ENCODE measurements at places on chromosomes 2 and 18.

- DNase-seq: no peak
Observed at GRCh38 chr2:240299710-240300068, 135.8 kb upstream of the GPC1 start.

DNA sequence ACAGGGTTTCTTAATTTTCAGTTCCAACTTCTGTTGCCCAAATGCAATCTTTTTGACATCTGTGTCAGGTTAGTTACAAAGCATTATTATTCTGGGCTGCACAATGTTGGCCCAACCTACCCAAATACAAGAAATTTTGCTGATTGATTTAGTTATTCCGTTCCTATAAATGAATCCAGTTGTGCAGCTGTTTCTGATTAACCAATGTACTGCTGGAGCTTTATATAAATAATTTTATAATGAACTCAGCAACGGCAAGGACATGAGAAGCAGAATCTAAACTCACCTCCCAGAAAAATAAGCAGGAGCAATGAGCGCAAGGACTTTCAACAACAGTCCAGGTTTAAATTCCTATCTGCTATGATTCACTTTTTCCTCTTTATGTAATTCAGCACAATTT, 76.3 kb upstream of the WIPF1 start:
- DNase-seq: no peak

DNA sequence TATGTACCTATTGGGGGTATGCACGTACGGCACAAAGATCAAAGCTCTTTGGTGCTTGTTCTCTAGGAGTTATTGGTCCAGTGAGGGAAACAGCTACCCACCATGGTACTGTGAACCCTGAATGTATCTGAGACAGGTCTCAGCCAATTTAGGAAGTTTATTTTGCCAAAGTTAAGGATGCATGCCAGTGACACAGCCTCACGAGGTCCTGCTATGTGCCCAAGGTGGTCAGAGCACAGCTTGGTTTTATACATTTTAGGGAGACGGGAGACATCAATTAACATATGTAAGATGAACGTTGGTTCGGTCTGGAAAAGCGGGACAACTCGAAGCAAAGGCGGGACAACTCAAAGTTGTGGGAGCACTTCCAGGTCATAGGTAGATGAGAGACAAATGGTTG, 75.8 kb downstream of the SOWAHC start:
- no peak for DNase-seq

DNA sequence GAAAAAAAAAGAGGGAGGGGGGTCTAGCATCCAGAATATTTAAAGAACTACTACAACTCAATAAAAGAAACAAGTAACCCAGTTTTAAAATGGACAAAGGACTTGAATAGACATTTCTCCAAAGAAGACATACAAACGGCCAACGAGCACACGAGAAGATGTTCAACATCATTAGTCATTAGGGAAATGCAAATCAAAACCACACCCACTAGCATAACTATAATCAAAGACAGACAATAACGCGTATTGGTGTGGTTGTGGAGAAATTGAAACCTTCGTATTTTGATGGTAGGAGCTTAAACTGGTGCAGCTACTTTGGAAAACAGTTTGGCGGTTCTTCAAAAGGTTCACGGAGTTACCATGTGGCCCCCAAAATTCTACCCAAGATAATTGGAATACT, 64.3 kb upstream of the CAB39 start:
- DNase-seq: no peak

- DNase-seq: no peak
Observed at GRCh38 chr2:16034975-16035746, 94.8 kb downstream of the MYCN start.

GRCh38 chr2:118986738-118987137, 44.7 kb downstream of the MARCO start:
- DNase-seq: no peak

DNA sequence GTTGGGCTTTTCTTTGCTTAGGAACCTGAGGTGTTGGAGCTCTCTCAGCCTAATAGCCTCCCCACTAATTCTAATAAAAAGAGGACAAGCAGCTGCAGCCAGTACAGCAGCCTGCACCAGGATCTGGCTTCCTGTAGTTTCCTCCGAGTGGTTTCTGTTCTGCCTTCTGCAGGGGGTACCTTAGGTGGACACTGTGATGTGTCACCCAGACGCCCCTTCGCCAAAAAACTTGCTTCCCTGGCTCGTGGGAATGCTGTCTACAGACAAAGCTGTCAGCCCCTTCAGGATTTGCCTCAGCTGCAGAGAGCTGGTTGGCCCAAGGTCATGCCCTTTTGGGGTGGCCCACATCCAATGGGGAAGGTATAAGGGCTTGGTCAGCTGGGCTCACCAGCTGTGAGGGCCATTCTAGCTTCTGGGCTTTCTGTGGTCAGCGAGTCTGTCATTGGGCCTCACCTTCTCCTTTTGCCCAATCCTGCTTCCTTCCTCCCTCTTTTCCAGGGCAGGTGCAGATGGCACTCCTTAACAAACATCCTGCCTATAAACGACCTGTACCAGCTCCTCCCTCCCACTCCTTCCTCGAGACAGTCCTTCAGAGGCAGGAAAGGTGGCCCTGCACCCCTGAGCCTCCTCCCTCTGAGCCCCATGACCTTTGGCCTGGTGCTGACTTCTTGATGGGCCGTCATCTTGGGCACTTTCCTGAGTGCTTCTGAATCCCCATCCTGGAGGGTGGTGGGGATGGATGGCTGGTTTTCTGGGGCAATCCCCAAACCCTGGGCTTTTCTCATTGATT, 44.0 kb upstream of the ROCK2 start:
- no peak for DNase-seq

DNA sequence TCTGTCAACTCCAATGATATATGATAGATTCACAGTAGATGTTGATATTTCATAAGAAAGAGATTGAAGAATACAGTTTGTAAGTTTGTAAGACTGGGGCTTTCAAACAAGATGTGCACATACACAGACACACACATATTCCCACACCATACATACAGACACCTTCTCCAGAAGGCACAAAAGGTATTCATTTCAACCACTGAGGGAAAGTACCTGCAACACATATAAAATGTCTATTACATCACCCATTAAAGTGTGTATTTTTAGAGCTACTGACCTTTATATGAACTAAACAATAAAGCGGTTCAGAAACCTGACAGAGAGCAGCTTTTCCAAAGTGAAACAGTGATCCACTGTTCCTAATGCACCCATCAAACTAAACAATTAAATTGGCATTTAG, 53.3 kb downstream of the CCDC148 start:
- DNase-seq: no peak

DNA sequence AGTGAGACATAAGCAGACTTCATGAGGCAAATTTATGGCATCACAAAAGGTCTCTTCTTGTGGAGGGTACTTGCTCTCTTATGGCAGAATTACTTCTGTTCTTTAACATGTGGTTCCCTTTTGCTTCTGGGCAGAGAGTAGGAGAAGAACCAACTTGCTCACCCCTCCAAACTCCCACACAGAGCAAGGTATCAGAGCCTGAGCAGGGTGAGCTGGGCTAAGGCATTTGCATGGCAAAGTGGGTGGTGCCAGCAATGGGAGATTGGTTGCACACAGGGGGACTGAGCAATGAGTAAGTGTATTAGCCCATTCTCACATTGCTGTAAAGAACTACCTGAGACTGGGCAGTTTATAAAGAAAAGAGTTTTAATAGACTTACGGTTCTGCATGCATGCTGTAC, 64.2 kb upstream of the ITGB6 start:
- DNase-seq: no peak

DNA sequence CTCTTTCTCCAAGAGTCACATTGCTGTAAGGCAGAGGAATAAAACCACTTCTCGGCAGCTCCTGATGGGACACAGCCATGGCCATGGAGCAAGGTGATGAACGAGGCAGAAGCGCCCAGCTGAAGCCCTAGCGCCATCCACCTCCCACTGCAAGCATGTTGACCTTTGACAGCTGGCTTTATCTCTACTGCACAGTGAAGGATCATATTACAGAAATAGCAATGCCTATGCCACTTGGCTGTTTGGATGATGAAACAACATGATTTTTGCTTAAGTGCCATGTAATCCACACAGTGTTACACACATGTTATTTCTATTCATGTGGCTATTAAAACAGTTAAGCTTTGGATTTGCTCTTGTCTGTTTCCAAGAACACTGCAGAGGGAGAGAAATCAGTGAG, 167.7 kb downstream of the VAPA start:
- DNase-seq: no peak

DNA sequence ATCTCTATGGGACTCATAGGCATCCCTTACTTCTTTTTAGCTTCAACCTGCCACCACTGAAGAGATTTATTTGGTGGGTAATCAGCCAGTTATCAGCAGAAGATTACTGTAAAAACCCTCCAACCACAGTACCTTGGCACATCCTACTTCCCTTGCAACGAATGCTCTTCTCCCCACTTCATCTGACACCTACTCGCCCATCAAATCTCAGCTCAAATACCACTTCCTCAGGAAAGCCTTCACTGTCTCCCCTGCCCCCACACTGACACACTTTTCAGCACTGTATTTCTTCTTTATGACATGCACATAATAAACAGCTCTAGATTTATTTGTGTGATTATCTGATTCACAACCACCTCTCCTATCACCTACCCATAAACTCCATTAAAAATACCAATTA, 3.1 kb downstream of the KDSR start:
- peak; percentile 17 for DNase-seq

DNA sequence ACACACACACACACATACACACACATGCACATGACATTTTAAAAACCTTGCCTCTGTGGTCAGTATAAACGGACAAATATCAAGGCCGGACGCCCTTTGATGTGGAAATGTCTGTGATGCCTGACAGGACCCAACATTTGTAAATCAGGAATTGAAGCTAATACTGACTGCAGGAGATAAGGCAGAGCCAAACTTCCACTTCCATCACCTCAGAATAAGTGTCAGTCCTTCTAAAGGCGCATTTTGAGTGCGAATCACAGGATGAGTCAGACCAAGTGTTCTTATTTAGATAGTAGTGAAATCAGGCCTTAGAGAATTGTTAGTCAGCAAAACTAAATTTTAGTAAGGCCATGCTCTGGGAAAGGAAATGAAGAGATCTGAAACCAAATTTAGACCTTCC, 211.7 kb upstream of the LRATD1 start:
- DNase-seq: no peak

DNA sequence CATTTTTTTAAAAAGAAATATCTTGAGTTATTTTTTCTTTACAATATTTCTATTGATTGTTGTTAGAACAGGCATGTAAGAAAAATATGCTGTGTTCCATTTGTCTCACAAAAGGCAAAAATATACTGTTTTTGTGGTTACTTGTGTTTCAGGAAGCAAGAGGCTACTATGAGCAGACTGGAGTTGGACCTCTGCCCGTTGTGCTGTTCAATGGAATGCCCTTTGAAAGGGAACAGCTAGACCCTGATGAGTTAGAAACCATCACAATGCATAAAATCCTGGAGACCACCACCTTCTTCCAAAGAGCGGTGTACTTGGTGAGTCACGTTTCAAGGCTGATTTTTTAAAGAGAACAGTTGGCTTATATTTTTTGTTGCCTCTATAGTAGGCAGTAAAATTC, 54.7 kb downstream of the UGGT1 start:
- DNase-seq: no peak

DNA sequence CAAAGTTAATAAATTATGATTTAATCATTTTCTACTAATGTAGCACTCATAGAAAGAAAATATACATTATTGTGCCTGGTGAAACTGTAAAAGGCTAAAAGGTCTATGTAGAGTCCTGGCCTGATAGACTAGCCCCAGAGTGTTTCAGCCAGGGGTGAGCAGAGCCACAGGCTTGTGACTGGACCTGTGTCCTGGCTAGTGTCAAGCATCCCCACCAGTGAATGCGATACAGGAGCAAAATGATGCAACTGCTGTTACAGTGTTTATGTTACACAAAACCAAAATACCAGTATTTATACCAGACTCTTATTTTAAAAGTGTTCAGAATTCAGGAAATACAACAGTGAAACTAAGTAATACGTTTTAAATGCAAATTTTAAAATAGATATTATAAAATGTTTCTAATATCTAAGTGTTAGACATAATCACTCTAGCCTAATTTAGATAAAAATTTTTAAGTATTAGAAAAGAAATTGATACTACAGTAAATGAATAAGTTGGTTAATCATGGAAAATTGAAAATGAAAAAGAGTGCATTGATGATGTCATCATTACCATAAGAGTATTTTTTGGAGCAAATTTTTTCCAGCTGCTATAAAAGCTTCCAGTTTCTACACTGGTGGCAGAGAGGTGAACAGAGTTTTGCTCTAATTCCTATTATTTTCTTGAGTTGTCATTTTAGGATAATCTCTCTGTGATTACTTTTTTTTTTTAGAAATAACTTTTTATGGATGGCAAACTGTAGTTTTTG, 6.2 kb upstream of the TSPYL6 start:
- no peak for DNase-seq

- no peak for DNase-seq
Observed at GRCh38 chr2:72712304-72712703, 113.5 kb downstream of the EXOC6B start.

DNA sequence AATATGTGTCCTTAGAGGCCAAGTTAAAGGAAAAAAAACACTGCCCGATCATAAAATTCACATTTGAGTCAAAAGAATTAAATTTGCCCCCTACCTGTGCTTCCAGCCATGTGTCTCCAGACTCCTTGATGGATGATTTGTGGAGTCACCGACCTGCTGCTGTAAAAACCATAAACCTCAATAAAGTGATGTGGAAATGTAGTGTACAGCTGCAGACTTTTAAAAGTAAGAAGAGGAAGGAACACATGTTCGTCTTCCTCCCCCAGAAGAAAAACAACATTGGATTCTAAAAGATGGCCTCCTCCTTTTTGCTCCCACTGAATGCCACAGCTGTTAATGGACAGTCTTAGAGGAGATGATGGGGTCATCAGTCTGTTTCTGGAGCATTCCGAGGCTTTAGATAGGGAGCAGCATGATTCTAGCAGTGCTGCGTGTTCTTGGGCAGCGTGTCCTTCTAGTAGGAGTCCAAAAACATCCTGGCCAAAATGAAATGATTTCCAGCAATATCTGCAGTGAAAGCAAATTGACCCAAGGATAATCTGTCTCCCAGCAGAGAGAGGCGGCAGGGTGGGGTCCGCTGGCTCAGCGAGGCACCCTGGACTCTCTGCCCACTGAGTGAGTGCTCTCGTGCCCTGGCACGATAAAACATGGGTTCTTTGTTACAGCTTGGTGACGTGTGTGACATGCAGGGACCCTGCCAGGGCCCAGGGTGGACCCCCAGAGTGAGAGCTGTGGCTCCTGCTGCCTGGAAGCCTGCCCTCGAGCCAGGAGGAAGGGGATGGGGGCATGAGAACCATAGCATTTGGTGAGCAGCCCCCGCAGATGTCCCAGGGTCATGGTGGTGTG, 196.1 kb downstream of the FAM210A start:
- no peak for DNase-seq

All from stimulated activated CD8-positive, alpha-beta memory T cell treated with anti-CD3 and anti-CD28 coated beads, Interleukin-4, amount 100 ng/mL, for 1 hour (primary cell).